ENCODE measurements at places on chromosomes 3 and 15. TPM values are rescaled to one million over a fixed set of nuclear protein-coding genes. Genes with fewer than 3 reads are reported as not detected.

Gene FOXB1
- not detected for total RNA-seq

Gene OR5H1
- total RNA-seq: not detected

Gene ADCY5
- 72.7 TPM for total RNA-seq

Gene NRG4
- total RNA-seq: not detected

Gene SKOR1
- 1.3 TPM for total RNA-seq

Gene CYB561D2
- 7.9 TPM for total RNA-seq

Gene PRR23A
- total RNA-seq: not detected

Gene PRICKLE2
- total RNA-seq: 42.1 TPM

Gene TRIM71
- total RNA-seq: not detected

Gene C3orf49
- not detected for total RNA-seq

Gene ANKRD63
- total RNA-seq: not detected

Data from aorta (tissue), 5 donors.